ENCODE measurements at places on chromosomes 12 and 14.

DNA sequence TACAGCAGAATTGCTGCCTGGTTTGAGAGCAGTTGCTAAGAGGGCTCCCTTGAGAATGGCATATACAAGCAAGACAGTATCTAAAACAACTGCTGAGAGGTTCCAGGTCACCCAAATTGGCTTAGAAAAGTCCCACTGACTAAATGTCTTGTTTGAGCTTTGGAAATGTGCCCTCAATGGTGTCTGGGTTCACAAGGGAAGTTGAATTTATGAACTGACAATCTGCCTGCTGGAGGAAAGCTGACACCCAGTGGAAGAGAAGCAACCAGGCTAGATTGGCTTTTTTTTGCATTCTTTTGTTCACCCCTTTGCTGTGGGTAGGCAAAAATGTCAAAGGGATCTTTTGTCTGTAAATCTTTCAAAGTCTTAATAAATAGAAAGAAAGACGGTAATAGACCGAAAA, 44.6 kb upstream of the NPFF start:
- DNase-seq: no peak

- no peak for DNase-seq
Measured at GRCh38 chr12:73947326-73948026, 590.2 kb upstream of the ATXN7L3B start.

DNA sequence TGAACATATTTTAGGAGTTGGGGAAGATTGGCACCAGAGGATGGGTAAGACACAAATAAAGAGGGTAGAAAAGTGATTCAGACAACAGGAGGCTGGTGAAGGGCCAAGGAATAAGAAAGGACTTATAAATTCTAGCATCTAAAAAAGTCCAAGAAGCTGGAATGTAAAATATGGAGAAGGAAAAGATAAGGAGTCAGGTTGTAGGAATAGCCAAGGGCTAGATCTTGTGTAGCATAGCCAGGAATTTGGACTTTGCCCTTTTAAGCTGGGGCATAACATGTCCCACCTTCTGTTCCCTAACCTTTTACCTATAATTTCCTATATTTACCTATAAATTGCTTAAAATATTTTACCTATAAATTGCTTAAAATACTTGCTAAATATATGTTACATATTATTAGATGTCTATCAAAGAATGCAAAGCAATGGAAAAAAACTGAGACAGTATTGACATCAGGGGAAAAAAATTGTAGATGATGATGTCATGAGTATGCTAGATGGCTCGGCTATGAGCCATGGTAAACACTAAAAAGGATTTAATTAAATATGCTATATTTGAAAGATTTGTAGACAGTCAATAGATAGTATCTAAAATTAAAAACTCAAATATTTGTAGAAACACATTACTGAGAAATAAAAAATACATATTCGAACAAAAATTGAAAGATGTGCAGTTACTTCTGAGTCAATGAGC, 99.7 kb upstream of the PLEKHG7 start:
- DNase-seq: no peak

- DNase-seq: no peak
Measured at GRCh38 chr14:93083917-93084316, 31.8 kb downstream of the ITPK1 start.

DNA sequence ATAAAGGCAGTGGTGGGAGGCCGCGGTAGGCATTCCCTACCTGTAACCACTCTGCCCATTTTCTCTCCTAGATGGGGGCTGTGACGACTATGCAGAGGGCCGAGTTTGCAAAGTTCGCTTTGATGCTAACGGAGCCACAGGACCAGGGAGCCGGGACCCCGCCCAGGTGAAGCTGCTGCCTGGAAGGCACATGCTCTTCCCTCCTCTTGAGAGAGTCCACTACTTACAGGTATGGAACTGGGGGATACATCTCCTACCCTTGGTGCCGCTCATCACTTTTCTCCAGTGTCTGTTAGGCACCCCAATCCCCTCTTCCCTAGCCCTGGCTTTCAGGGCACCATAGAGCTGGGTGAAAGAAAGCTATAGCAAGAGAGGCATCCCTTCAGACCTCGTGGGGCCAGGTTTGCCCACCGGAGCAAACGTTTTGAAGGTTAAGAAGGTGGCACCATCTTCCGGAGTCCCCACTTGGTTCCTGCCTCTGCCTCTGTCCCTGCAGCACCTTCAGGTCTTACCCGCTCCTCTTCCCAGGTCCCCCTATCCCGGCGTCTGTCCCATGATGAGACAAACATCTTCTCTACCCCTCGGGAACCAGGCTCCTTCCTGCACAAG, 2.0 kb upstream of the P3H3 start:
- no peak for DNase-seq

- DNase-seq: peak; percentile 66
Measured at GRCh38 chr12:120639771-120640721, at the start of gene CABP1. TSS of gene CABP1 (plus strand) at chr12:120640626. CDS start at chr12:120640686, 60 bp downstream.

GRCh38 chr12:95528431-95528830, 22.8 kb downstream of the USP44 start:
- DNase-seq: no peak

- no peak for DNase-seq
Measured at GRCh38 chr12:29299633-29300032, 81.3 kb downstream of the ERGIC2 start.

DNA sequence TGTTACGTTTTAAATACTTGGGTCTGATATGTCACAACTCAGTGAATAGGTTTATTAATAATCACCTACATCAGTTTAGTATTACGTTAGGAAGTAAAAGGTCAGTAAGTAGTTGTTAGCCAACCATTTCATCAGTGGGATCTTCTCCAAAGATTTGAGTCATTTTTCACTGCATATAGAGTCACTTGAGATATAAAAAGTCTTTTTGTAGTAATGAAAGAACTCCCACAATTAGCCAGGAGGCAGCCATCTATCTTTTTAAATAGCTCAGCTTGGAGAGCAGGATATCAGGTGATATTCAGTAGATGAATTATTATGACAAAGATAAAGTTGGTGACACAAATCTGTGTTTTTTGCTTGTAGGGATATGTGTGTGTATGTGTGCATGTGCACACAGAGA, 309.3 kb downstream of the PDZRN4 start:
- DNase-seq: no peak

- no peak for DNase-seq
Measured at GRCh38 chr12:89474615-89475014, 50.0 kb downstream of the GALNT4 start.

- no peak for DNase-seq
Measured at GRCh38 chr12:63238892-63239291, 87.9 kb upstream of the AVPR1A start.

- no peak for DNase-seq
Measured at GRCh38 chr12:72081777-72082176, 143.1 kb downstream of the TPH2 start.

DNA sequence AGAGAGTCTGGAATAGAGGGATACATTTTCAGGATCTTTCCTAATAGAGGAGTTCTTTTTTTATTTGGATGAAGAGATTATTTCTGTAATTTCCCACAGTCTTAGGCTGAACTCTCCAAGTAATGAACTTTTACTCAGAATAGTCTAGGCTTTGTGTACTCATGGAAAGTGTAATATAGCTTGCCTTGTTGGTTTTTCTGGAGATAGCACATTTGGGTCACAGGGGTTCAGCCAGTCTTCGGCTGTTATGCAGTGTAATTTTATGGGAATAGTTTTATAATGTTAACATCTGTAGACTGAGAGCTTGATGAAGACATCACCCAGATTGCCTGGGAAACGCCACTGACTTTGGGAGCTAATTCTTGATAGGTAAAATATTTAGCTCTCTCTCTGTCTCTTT, 450.8 kb downstream of the RAD51B start:
- DNase-seq: no peak

DNA sequence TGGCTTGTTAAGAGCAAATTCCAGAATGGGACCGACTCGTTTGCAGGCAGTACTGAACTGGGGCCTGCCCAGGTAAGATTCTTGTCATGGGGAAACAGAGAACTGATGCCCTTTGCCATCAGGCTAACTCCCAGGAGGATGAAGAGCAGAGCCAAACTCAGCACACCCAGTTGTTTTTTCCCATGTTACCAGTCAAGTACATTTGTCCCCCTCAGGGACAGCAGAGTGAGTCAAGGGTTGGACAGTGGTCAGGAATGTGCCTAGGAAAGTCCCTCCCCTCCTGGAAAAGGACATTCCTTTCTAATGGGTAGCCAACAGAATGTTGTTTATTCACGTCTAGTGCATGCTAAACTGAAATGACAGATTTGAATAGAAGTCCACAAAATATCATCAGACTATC, 1.6 kb downstream of the ART4 start:
- DNase-seq: no peak

DNA sequence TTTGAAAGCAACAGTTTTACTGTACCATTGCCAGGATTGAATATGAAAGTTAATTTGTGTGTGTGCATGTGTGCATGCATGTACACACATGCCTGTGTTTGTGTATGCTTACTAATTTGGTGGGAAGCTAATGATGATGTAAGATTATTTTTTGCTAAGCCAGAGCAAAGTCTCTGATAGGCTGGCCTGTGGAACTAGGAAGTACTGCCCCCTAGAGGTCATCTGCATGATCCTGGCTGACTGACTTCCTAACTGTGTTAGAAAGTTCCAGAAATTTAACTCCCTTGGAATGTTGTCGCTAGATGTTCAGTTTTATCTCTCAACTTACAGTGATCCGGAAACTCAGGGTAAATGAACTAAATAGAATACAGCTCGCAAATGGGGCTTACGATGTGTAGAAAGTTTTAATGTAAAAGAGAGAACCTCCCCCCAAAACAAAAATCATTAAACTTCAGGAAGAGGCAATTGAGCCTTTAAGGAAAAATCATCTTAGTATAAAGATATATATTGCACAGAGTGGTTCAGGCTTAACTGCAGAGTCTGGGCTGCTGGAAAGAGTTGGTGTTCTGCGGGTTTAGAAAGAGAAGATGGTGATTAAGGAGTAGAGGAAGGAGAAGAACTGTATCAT, 34.3 kb upstream of the SLC38A1 start:
- peak; percentile 19 for DNase-seq

DNA sequence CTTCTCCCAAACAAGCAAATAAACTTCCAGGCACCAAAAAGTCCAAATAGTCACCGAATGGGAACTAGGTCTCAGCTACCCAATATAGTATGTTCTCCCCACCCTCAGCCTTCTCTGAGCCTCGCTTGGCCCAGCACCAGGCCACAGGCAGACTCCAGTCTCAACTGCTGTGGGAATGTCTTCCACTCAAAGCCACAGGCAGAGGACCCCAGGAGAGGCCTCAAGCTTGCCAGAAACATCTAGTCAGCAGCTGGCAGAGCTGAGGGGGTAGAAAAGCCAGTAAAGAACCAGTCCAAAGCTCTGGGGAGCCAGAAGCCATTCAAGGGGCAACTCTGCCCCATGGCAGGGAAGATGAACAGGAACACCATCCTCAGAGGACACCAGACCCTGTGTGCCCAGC, 41.8 kb downstream of the FMNL3 start:
- DNase-seq: no peak

DNA sequence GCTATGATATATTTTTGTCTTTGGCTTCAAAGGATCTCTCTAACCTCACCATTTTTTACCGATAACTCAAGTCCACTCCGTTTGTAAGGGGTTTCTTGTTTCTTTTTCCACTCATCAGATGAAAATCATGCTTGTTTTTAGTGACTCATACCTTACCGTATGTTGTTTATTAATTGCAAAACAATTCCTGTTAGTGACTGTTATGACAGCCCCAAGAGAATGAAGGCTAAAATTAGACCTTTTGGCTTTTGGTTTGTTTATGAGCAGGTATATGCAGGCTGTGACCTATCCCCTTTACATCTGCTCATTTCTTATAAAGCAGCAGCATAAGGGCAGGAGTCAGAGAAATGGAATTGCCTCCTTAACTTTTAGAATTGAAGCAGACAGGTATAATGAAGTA, 319.8 kb downstream of the CEP128 start:
- DNase-seq: no peak

GRCh38 chr14:100873096-100873482, 30.4 kb downstream of the RTL1 start:
- DNase-seq: no peak

- no peak for DNase-seq
Measured at GRCh38 chr12:47889040-47889439, 15.8 kb downstream of the VDR start.

- DNase-seq: no peak
Measured at GRCh38 chr12:80443974-80444666, at the start of gene PTPRQ. TSS of gene PTPRQ (plus strand) at chr12:80444235. CDS start at chr12:80444346, 111 bp downstream.

- no peak for DNase-seq
Measured at GRCh38 chr14:77268989-77269600, 1.9 kb downstream of the NGB start.

DNA sequence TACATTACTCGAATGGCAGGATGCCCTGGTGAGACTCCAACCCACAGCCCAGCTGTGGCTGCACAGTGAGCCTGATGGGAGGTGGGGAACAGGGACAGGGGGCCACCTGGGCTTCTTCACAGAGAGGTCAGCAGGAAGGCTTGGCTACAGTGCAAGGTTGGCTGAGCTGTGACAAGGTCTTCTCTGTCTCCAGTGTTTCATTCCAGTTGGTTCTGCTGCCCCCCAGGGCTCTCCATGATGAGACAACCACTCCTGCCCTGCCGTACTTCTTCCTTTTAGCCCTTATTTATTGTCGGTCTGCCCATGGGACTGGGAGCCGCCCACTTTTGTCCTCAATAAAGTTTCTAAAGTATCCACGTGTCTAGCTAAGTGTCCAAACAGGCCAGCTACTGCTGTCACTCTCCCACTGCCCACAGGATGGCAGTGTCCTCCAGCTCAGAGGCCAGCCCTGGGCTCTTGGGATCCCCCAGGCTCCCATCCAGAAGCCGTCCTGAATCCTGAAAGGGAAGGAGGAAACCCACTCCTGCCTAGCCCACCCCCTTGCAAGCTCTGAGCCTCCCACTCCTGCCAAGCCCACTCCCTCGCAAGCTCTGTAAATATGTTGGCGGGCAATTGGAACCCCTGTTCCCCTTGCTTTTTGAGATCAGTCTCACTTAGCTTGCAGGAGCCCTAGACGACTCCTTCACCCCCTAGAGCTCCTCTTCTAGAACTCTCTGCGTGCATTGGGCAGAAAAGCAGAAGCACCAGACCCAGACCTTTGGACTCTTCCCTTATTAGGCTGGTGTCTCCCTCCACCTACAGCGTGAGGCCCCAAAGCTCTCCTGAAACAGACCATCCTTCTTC, 5.4 kb downstream of the C1QL4 start:
- DNase-seq: no peak

- DNase-seq: no peak
Measured at GRCh38 chr14:75339059-75339458, 60.4 kb downstream of the FOS start.

- no peak for DNase-seq
Measured at GRCh38 chr14:55451950-55452349, 11.5 kb upstream of the TBPL2 start.

All from stimulated activated naive CD4-positive, alpha-beta T cell treated with Interleukin-2 at 50 U/mL for 16 hours (primary cell).